Psoas muscle (tissue), 8 donors: ENCODE measurements at places on chromosomes 7 and 10. TPM values are rescaled to one million over a fixed set of nuclear protein-coding genes. Genes with fewer than 3 reads are reported as not detected.
A peak's percentile ranks its signal among the peaks of the same experiment; 100 is the strongest.

GRCh38 chr10:79243181-79244067 lies 103.8 kb upstream of the PPIF start:
- H3K27ac ChIP-seq = peak overlapping the region; percentile 63
- H3K4me3 ChIP-seq = peak overlapping the region; percentile 67
- no peaks in the 10 kb centered on the region for H3K27me3 ChIP-seq

DNA sequence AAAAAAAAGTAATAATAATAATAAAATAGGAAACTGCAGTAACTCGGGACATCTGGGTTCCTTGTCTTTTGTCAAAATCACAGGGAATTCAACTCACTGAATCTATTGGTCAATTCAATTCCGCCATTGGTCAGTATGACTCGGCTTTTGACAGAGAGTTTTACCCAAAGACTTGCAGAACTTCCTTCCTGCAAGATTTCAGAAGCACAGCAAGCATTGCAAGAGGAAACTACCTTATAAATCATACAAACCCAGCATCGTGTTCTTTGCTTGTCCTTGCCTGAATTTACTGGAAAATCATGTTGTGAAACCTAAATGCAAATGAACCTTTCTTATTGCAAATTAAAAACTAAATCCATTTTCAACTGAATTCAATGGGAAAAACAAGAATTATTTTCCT lies 15.5 kb downstream of the KLF6 start:
- no peaks in the 10 kb centered on the region for H3K27me3 ChIP-seq
- no peak for DNase-seq
- H3K4me3 ChIP-seq = no peak overlapping the region
- H3K4me1 ChIP-seq = peaks cover 1% of the 10 kb centered on the region

- H3K4me3 ChIP-seq = no peak overlapping the region
- no peaks in the 10 kb centered on the region for H3K36me3 ChIP-seq
- no peaks in the 10 kb centered on the region for H3K27me3 ChIP-seq
- DNase-seq = no peak
Observed at GRCh38 chr7:46571996-46572395, 650.9 kb upstream of the IGFBP3 start.

DNA sequence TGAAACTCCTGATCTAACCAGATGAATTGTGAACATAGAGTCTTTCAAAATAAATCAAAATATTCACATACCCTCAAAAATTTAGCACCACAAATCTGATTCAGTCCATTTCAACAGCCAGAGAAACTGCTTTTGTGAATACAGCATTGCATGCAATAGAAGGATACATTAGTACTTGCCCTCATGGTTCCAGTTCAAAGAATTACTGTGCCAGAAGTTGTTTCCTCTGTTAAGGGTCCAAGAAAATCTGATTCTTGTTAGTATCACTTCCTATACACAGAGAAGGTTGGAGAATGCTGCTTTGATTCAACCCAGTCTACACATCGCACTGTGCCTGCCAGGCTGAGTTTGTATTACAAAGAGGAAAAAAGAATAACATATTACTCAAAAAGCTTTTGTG lies 115.6 kb downstream of the TFEC start:
- H3K27me3 ChIP-seq = no peaks in the 10 kb centered on the region
- H3K4me1 ChIP-seq = peaks cover 6% of the 10 kb centered on the region
- H3K36me3 ChIP-seq = no peaks in the 10 kb centered on the region
- no peak for DNase-seq
- no peak overlapping the region for H3K27ac ChIP-seq
- H3K4me3 ChIP-seq = no peak overlapping the region

- no peak overlapping the region for H3K27ac ChIP-seq
- no peak for DNase-seq
- H3K4me1 ChIP-seq = peaks cover 7% of the 10 kb centered on the region
- no peaks in the 10 kb centered on the region for H3K36me3 ChIP-seq
- no peak overlapping the region for H3K4me3 ChIP-seq
Observed at GRCh38 chr7:77820967-77821366, 22.4 kb downstream of the PHTF2 start.

- H3K27me3 ChIP-seq = no peaks in the 10 kb centered on the region
- no peaks in the 10 kb centered on the region for H3K36me3 ChIP-seq
- H3K4me3 ChIP-seq = no peak overlapping the region
- no peaks in the 10 kb centered on the region for H3K4me1 ChIP-seq
- DNase-seq = no peak
- H3K27ac ChIP-seq = no peak overlapping the region
Observed at GRCh38 chr10:87585565-87586514, 73.8 kb upstream of the PAPSS2 start.

GRCh38 chr7:134203186-134203889 lies 76.2 kb downstream of the LRGUK start:
- no peak overlapping the region for H3K4me3 ChIP-seq
- H3K27me3 ChIP-seq = no peaks in the 10 kb centered on the region
- no peaks in the 10 kb centered on the region for H3K36me3 ChIP-seq
- DNase-seq = no peak
- H3K4me1 ChIP-seq = no peaks in the 10 kb centered on the region

DNA sequence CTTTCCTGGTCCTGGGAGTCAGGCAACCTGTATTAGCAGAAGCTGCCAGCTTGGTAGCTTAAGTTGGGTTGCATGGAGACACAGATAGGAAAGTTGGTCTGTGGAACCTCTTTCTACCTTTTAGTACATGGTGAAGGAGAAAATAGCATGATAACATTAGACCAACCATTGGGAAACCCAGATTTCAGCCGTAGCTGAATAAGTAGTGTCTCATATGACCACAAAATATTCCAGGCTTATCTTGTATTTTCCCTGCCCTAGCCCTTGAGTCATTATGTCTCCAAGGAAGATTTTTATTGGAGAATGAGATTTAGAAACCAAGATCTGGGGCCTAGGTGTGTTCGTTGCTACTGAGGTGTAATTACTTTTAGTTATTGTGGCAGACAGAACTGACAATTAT lies 67.2 kb downstream of the CCSER2 start:
- H3K27me3 ChIP-seq = no peaks in the 10 kb centered on the region
- no peak overlapping the region for H3K4me3 ChIP-seq
- no peaks in the 10 kb centered on the region for H3K36me3 ChIP-seq
- DNase-seq = no peak

- DNase-seq = no peak
- peaks cover 8% of the 10 kb centered on the region for H3K4me1 ChIP-seq
- H3K27me3 ChIP-seq = no peaks in the 10 kb centered on the region
Observed at GRCh38 chr10:33673839-33674415, 339.5 kb upstream of the NRP1 start.

- H3K4me3 ChIP-seq = no peak overlapping the region
- H3K27me3 ChIP-seq = no peaks in the 10 kb centered on the region
- no peak overlapping the region for H3K27ac ChIP-seq
- no peaks in the 10 kb centered on the region for H3K4me1 ChIP-seq
- no peak for DNase-seq
- H3K36me3 ChIP-seq = no peaks in the 10 kb centered on the region
Observed at GRCh38 chr7:17725821-17726220, 214.5 kb downstream of the SNX13 start.

Gene AKR1C3
- total RNA-seq = 47.4 TPM

Gene OR6B1
- not detected for total RNA-seq

Gene PIK3AP1
- 1.8 TPM for total RNA-seq

Gene C7orf57
- not detected for total RNA-seq

Gene ZNF212
- total RNA-seq = 3.9 TPM

Gene RET
- total RNA-seq = 0.49 TPM
